ENCODE measurements at places on chromosomes 1 and 21.

DNA sequence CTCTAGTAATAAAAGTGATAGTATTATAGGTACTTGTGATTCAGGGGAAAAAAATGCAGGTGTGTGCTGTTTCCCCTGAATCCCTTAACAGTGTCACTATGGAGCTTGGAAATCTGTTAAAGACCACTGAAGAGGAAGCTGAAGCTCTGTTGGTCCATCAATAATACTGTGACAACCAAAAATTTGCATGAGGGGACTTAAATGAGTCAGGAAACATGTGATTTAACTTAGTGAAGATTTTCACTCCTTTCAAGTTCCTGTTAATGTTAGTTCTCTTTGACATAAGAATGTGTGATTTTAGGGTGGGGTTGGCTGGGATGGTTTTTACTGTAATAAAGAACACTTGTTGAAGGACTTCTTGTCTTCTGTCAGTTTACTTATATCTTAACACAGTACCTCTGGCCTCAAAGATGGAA lies 32.0 kb downstream of the VANGL2 start:
- DNase-seq, result no peak

DNA sequence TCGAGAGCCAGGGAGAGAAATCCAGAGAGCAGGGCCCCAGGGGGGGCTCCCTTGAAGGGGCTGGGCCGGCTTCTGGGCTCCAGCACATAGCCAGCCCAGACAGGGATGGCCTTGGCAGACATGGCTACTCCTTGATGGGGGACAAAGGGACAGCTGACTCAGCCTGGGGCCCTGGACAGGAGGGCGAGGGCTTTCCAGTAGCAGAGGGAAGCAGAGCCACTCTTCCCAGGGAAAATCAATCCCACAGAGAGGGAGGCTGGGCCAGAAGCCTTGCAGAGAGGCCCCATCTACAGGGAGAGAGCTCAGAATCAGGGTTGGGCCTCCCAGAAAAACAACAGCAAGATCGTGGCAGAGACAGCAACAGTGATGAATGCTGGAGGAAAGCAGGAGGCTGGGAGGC lies 15.6 kb downstream of the IGFN1 start:
- DNase-seq, result no peak

GRCh38 chr1:227788271-227789083 lies 27.0 kb upstream of the PRSS38 start:
- no peak for DNase-seq

DNA sequence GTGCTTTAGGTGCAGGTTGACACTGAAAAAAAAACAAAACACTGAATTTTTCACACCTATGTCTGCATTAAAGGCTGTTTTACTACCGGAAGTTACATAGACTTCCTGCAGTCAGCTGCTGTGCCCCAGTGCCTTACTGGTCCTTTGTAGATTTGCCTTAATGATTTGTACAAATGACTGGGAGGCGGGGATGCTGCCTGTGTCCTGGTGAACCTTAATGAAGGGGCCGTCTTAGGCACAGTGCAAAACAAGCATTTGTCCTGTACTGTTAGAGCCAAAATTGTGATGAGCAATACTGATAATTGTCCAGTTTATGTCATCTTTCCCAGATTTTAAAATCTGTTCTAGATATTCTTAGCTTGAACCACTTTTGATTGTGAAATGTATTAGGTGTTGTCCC lies 90.9 kb upstream of the PGD start:
- no peak for DNase-seq

DNA sequence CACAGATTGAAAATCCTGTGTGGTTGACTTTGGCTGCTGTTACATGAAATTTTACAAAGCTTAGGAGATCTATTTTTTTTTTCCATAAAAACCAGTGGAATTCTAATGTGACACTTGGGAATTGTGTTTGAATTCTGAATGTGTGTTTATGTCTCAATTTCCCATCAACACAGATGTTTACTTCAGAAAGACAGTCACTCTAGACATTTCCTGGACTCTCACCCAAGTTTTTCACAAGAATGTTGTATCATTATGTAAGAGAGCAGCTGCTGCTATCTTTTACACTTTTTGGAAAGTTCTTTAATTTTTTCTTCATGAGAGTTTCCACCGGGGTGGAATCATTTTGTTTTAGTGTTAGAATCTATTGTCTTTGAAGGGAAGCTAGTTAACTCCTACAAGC lies 210.1 kb downstream of the GIPC2 start:
- no peak for DNase-seq

GRCh38 chr1:186782791-186783190 lies 46.0 kb upstream of the PLA2G4A start:
- DNase-seq, result no peak

DNA sequence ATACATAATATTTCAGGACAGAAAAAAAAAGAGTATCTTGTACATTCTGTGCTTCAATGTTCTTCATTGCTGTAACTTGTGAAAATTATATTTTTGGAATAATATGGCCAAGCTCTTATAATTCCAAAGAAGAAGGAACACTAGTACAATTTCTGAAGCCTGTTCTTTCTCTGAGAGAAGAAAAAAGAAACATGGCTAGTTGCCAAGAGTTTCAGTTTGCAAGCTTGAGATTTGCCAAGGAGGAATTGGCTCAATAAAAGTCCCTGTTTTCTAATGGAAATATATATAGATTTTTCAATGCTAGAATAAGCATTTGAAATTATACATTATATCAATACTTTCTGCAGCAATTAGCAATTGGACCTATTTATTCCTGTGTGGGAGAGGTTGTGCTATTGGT lies 285.2 kb upstream of the NEGR1 start:
- no peak for DNase-seq

GRCh38 chr1:15116966-15117365 lies 36.6 kb upstream of the TMEM51 start:
- no peak for DNase-seq

GRCh38 chr1:198424441-198424840 lies 116.0 kb downstream of the ATP6V1G3 start:
- no peak for DNase-seq

- DNase-seq, result peak; percentile 18
Observed at GRCh38 chr21:45001134-45002095, 61.6 kb downstream of the SLX9 start.

- DNase-seq, result peak; percentile 10
Observed at GRCh38 chr1:231931846-231932454, 305.4 kb downstream of the DISC1 start.

GRCh38 chr1:202919615-202920014 lies 7.4 kb downstream of the KLHL12 start:
- DNase-seq, result no peak

DNA sequence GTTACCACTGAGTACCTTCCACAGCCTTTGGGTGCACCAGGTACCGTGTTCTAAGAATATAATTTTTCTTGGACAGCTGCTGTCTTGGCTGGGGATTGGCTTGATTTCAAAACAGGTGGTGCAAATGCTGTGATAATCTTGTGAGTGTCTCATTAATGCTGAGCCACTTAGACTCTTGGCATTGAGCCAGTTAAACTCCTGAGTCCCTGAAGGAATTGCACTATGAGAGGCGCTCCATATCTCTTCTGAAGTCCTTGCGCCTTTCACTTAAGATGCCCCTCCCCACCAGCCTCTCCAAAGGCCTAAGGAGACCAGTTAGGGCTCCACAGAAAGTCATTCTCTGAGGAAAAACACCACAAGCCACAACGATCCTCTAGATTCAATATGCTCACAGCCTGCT lies 51.0 kb downstream of the BACH1 start:
- no peak for DNase-seq

DNA sequence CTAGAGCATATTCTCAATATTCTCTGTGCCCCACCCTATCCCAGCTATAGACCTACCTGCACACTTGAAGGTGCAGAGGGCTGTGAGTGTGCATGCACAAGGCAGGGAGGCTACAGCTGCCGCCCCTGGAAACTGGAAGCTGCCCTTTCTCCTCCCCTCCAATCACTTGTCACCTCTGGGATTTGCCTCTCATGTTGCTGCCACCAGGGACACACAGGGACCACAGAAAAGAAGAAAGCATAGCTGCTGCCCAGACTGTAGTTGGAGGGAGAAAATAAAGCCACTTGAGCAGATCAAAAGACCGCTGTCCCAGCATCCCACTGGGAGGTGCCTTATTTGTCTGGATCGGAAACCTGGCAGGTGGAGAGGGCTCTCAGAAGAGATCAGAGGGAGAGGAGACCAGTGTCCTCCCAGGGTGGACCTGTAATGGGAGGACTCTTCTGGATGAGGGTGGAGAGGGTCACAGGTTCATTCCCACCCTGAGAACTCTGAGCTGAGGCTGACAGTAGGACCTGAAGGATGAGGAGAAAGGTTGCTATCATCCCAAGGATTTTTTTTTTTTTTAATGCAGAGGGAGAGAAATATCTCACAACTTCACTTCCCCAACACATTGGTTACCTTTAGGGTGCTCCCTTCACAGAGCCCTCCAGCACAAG lies 7.6 kb upstream of the INPP5B start:
- DNase-seq, result no peak

- DNase-seq, result no peak
Observed at GRCh38 chr1:175892686-175893085, 149.3 kb upstream of the TNR start.

- DNase-seq, result peak; percentile 1
Observed at GRCh38 chr1:48744032-48744431, 32.7 kb downstream of the BEND5 start.
